ENCODE measurements at places on chromosomes 5 and 9.

DNA sequence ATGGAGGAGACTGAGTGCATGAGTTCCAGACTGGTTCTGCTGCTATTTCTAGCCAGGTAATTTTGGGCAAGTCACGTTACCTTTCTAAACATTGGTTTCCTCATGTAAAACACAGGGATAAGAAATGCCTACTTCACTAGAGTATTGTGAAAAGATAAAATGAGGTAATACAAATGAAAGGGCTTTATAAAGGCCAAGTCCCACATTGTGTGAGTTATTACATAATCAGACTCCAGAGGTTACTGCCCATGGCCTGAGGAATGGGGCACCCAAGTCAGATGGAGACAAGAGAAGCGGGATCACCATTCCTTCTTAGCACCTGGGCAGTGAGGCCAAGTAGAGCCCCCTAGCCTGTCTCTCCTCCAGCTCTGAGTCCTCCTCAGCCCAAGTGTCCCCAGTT, 7.5 kb downstream of the HBEGF start:
- no peak overlapping the region for H3K4me3 ChIP-seq
- no peak for DNase-seq
- H3K36me3 ChIP-seq = no peaks in the 10 kb centered on the region
- peaks cover 28% of the 10 kb centered on the region for H3K4me1 ChIP-seq
- H3K27me3 ChIP-seq = peaks cover 5% of the 10 kb centered on the region
- no peak overlapping the region for H3K27ac ChIP-seq

DNA sequence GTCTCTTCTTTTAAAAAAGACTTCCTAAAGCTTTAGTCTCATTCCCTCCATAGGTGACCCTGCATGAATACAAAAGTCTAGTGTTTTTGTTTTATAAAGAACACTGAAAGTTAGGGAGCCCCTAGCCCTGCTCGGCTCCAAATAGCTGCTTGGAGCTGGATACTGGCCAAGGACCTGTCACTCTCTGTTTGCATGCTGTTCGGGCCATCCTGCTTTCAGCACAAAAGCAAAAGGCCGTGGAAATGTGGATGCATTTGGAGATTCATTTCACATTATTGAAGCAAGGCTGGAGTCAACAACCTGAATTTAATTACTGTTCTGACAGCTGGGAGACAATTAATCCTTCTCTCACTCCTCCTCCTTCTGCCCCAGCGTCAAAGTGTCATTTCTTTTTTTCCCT, 151.7 kb upstream of the NMUR2 start:
- no peaks in the 10 kb centered on the region for H3K27me3 ChIP-seq
- no peaks in the 10 kb centered on the region for H3K4me1 ChIP-seq
- no peak overlapping the region for H3K4me3 ChIP-seq
- no peak for DNase-seq
- H3K27ac ChIP-seq = no peak overlapping the region

GRCh38 chr5:168015506-168015905, 275.9 kb upstream of the WWC1 start:
- no peak overlapping the region for H3K4me3 ChIP-seq
- DNase-seq = no peak
- H3K36me3 ChIP-seq = no peaks in the 10 kb centered on the region
- H3K27me3 ChIP-seq = peaks cover 1% of the 10 kb centered on the region

DNA sequence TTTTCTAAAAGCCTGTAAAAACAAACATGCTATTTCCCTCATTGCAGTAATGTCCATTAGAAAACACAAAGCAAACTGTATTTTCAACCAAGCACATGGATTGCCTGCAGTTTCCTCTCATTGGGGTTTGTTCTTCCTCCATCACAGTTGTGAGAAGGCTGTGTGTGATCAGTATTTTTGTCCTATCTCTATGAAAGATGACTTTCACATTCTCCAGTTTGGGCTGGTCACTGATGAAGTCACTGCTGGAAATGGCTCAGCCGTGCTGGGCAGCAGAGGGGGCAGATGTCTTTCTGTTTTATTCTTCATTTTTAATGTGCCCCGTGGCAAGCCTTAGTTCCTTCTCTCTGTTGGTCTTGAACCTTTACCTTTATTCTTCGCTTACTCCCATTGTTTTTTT, 288.9 kb upstream of the MPDZ start:
- no peak for DNase-seq
- no peak overlapping the region for H3K4me3 ChIP-seq
- H3K27ac ChIP-seq = no peak overlapping the region
- no peaks in the 10 kb centered on the region for H3K4me1 ChIP-seq

GRCh38 chr5:448766-449090, 5.8 kb downstream of the EXOC3 start:
- H3K4me1 ChIP-seq = peaks cover 43% of the 10 kb centered on the region
- H3K4me3 ChIP-seq = no peak overlapping the region
- DNase-seq = no peak
- peaks cover 67% of the 10 kb centered on the region for H3K36me3 ChIP-seq
- H3K27me3 ChIP-seq = no peaks in the 10 kb centered on the region
- no peak overlapping the region for H3K27ac ChIP-seq

GRCh38 chr9:109640580-109641371, 139.2 kb upstream of the PALM2AKAP2 start:
- no peak overlapping the region for H3K4me3 ChIP-seq
- DNase-seq = no peak
- H3K4me1 ChIP-seq = no peaks in the 10 kb centered on the region

- no peaks in the 10 kb centered on the region for H3K27me3 ChIP-seq
- H3K4me3 ChIP-seq = no peak overlapping the region
- no peaks in the 10 kb centered on the region for H3K36me3 ChIP-seq
- no peak for DNase-seq
These were observed 85.8 kb downstream of the SLC44A1 start for GRCh38 chr9:105330201-105330600.

DNA sequence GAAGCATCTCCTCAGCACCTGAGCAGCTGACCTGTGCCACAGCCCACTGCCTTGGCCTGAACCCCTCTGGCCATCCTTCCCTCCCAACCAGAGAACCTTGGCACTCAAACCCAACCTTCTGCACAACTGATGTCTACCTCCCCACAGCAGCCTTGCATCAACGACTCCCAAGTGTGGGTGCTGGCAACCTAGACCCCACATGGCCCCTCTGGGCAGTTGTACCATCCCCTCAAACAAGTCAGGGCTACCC, 10.3 kb downstream of the SEPTIN8 start:
- no peak for DNase-seq
- no peak overlapping the region for H3K27ac ChIP-seq
- H3K27me3 ChIP-seq = no peaks in the 10 kb centered on the region
- no peaks in the 10 kb centered on the region for H3K4me1 ChIP-seq
- peaks cover 6% of the 10 kb centered on the region for H3K36me3 ChIP-seq
- no peak overlapping the region for H3K4me3 ChIP-seq

DNA sequence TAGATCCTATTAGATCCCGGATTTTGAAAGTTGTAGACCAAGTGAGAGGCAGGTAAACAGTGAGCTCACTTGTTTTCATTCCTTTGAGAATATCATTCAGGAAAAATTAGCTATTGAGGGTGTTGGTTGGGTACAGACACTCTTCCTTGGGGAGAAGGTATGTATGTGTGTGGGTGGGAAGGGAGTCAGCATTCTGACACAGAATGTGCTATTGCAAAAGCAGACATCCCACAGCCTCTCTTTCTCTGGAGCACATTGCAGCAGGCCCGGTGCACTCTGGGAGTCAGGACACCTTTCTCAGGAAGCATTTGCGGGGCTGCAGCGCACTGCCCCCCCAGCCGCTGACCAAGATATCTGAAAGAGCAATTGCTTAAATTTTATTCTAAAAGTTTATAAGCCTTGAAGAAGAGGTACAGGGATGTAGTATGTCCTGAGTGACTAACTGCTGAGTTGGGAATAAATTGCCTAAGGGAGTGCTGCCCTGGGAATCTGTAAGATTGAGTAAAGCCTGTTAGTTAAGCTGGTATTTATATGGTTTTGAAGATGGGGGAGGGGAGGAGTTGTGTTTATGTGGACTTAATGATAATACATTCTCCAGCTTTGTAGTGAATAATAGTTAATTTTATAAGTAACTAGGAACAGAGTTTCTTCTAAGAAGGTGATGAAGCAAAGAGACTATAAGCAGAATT, 5.2 kb downstream of the TNFAIP8 start:
- no peak overlapping the region for H3K4me3 ChIP-seq
- peaks cover 4% of the 10 kb centered on the region for H3K27me3 ChIP-seq
- H3K27ac ChIP-seq = peak overlapping the region; percentile 74
- peaks cover 94% of the 10 kb centered on the region for H3K4me1 ChIP-seq
- no peaks in the 10 kb centered on the region for H3K36me3 ChIP-seq

DNA sequence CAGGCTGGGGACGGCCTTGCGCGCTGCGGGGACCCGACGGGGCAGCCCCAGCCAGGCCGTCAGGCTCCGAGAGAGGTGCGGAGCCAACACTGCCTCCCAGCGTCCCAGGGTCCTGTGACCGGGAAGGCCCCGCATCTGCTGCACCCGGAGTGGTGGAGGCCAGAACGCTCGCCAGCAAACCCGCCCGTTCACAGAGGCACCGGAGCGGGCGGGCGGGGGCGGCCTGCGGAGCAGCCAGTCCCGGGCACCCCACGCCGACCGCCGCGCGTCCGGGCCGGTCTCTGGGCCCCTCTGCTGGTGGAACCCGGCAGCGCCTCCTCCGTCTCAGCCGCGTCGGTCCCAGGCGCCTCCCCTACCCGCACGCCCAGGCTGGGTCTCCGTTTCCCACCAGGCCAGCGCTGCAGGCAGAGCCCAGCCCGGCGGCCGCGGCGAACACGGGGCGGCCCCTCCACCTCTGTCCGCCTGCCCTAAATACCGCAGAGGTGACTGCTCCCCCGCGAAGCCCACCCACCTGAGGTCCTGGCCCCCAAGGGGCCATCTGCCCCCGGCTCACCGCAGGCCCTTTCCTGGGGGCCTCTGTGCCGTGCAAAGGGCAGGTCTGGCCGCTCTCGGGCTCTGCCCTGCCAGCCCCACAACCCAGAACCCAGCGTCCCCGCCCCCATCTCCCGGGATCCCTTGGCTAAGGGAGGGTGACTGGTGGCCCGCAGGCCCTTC, 15.9 kb downstream of the EXD3 start:
- no peak overlapping the region for H3K27ac ChIP-seq
- peaks cover 21% of the 10 kb centered on the region for H3K4me1 ChIP-seq
- no peaks in the 10 kb centered on the region for H3K36me3 ChIP-seq
- peaks cover 5% of the 10 kb centered on the region for H3K27me3 ChIP-seq
- DNase-seq = peak; percentile 71
- no peak overlapping the region for H3K4me3 ChIP-seq

DNA sequence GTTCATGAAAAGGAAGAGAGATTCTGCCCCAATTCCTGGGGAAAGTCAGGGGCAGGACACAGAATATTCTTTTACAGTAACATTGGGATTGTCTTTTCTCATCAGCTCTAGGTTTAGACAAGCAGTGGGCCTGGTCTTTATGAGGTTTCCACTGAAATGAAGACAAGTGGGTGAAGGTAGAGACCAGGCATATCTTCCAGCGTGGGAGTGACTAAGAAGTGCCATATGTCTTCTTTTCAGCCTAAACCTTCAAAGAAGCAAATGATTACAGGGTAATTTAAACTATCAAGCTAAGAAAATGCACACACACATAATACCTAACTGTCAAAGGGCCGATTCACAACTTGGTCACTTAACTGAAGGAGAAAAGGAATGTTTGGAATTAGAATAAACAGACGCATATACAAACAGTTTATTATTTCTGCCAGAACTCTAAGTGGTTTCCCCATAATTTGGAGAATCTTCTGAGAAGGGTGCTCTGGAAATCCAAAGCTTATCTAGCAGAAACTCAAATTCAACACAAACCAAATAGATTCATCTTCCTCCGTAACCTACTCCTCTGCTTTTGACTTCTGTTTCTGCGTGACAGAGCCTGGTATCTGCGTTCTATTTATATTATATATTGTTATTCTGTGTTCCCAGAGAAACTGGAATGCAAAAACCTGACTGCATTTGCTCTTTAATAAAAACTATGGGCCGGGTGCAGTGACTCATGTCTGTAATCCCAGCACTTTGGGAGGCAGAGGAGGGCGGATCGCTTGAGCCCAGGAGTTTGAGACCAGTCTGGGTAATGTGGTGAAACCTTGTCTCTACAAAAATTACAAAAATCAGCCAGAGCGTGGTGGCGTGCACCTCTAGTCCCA, 22.0 kb upstream of the TEK start:
- DNase-seq = no peak
- no peak overlapping the region for H3K4me3 ChIP-seq
- H3K36me3 ChIP-seq = no peaks in the 10 kb centered on the region
- H3K4me1 ChIP-seq = no peaks in the 10 kb centered on the region

DNA sequence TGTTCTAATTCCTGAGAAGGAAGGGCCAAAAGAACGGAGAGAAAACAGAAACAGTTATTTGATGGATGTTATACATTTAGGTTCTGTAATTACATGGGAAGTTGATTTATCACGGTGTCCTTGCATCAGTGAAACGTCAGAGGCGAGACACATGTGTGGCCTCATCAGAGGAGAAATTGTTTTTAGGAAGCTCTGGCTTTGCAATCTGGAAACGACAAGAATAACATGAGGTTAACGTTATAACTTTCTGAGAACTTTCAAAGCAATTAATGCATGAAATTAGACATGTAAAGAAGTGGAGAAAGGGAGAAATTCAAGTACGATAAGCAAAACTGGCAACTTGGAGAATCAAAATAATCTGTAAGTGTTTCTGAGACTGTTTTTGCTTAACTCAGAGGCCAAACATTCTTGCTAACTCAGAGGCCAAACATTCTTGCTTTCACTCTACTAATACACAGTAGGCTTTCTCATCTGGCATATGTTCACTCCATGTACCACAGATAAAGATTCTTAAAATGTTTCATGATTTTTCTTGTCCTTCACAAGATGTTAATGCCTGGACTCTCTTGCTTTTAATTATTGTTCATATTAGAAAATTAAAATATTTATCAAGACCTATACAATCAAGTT, 933.0 kb downstream of the TLE4 start:
- peaks cover 2% of the 10 kb centered on the region for H3K27me3 ChIP-seq
- H3K4me1 ChIP-seq = no peaks in the 10 kb centered on the region
- no peak overlapping the region for H3K4me3 ChIP-seq
- no peaks in the 10 kb centered on the region for H3K36me3 ChIP-seq
- no peak overlapping the region for H3K27ac ChIP-seq

GRCh38 chr9:72526901-72527800, 5.7 kb downstream of the TMC1 start:
- no peaks in the 10 kb centered on the region for H3K36me3 ChIP-seq
- peak; percentile 26 for DNase-seq
- H3K27ac ChIP-seq = no peak overlapping the region
- peak overlapping the region; percentile 12 for H3K4me3 ChIP-seq
- peaks cover 5% of the 10 kb centered on the region for H3K27me3 ChIP-seq
- H3K4me1 ChIP-seq = peaks cover 9% of the 10 kb centered on the region

Data from immature natural killer cell (primary cell).